ENCODE measurements at places on chromosomes 6 and 20. TPM values are rescaled to one million over a fixed set of nuclear protein-coding genes. Genes with fewer than 3 reads are reported as not detected.

GRCh38 chr6:16766043-16766536, 4.8 kb upstream of the ATXN1 start:
- no peak overlapping the region for H3K4me3 ChIP-seq
- DNase-seq: no peak
- peaks cover 53% of the 10 kb centered on the region for H3K4me1 ChIP-seq
- no peak overlapping the region for H3K27ac ChIP-seq

- H3K27ac ChIP-seq: no peak overlapping the region
- no peak overlapping the region for H3K4me3 ChIP-seq
Observed at GRCh38 chr20:54079652-54080051, 9.3 kb upstream of the BCAS1 start.

- H3K27me3 ChIP-seq: no peaks in the 10 kb centered on the region
- no peak overlapping the region for H3K4me3 ChIP-seq
- no peak overlapping the region for H3K27ac ChIP-seq
- H3K4me1 ChIP-seq: peaks cover 46% of the 10 kb centered on the region
- no peak for DNase-seq
Observed at GRCh38 chr6:42791706-42792320, 10.0 kb downstream of the BICRAL start.

The LPA gene
- total RNA-seq: not detected

The PRR18 gene
- 0.07 TPM for total RNA-seq
